Stimulated activated CD4-positive, alpha-beta T cell treated with anti-CD3 and anti-CD28 coated beads, Interleukin-1b, Interleukin-23, amount 100 ng/mL, for 24 hours (primary cell): ENCODE measurements at places on chromosomes 11 and 22.

GRCh38 chr11:20159466-20160381 lies 551 bp downstream of the DBX1 start:
- DNase-seq = no peak

DNA sequence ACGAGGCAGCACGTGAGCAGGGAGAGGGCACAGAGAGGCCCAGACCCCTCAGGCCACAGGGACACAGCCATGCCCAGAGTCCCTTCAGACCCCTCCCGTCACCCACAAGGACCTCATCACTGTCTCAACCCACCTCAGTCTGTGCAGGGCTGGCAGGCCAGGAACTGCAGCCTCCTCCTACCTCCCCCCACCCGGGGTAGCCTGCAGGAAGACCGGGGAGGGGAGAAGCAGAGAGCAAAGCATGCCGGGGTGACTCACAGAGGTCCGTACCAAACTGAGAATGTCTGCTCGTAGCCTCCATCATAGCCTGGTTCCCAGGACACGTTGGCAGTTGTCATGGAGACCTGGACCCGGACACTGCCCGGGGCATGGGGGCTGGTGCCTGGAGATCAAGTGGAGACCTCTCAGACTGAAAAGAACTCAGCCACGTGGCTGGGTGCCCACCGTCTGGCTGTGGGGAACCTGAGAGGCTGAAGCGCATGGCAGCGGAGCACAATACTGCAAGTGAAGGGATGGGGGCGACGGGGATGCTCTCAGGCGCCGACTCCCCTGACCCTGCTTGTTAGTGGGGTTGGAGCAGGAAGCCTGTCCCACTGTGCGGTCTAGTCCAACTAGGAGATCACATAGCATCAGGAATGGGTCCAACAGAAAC lies 27.2 kb downstream of the IGSF9B start:
- DNase-seq = no peak

- no peak for DNase-seq
These were observed 55.9 kb upstream of the PHF21B start for GRCh38 chr22:45065726-45066125.

DNA sequence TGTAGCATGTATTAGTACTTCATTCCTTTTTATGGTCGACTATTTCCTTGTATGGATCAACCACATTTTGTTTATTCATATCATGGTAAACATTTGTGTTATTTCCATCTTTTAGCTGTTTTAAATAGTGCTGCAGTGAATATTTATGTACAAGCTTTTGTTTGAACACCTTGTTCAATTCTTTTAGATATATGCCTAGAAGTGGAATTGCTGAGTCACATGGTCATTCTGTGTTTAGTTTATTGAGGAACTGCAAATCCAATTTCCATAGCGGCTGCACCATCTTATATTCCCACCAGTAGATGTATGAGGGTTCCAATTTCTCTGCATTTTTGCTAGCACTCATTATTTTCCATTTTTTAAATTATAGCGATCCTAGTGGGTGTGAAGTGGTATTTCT lies 61.5 kb upstream of the GRK2 start:
- no peak for DNase-seq

DNA sequence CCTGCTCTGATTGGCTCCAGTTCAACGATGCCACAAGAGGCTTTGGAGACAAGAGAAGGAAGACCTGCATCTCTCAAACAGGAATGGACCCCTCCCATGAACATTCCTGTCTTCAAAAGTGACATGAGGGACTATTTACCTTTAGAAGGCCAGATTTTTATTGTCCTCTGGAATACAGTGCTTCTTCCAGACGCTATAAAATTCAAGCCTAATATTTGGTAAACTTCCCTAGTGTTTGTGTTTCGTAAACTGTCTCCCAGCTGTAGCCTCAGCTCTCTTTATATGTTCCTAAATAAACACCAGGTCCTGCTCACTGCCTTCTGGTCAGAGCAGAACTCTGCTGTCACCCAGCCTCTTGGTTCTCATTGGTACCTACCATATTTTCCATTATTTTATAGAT lies 157.8 kb downstream of the CCDC34 start:
- DNase-seq = no peak

- DNase-seq = no peak
These were observed 127.9 kb upstream of the CSNK2A3 start for GRCh38 chr11:11480971-11481370.

DNA sequence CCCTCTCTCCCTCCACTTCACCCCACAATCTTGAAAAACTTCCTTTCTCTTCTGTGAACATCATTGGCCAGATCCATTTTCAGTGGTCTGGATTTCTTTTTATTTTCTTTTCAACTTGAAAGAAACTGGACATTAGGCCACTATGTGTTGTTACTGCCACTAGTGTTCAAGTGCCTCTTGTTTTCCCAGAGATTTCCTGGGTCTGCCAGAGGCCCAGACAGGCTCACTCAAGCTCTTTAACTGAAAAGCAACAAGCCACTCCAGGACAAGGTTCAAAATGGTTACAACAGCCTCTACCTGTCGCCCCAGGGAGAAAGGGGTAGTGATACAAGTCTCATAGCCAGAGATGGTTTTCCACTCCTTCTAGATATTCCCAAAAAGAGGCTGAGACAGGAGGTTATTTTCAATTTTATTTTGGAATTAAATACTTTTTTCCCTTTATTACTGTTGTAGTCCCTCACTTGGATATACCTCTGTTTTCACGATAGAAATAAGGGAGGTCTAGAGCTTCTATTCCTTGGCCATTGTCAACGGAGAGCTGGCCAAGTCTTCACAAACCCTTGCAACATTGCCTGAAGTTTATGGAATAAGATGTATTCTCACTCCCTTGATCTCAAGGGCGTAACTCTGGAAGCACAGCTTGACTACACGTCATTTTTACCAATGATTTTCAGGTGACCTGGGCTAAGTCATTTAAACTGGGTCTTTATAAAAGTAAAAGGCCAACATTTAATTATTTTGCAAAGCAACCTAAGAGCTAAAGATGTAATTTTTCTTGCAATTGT lies 92.3 kb downstream of the CD44 start:
- no peak for DNase-seq

GRCh38 chr11:126809514-126810289 lies 190.9 kb downstream of the KIRREL3 start:
- DNase-seq = no peak

DNA sequence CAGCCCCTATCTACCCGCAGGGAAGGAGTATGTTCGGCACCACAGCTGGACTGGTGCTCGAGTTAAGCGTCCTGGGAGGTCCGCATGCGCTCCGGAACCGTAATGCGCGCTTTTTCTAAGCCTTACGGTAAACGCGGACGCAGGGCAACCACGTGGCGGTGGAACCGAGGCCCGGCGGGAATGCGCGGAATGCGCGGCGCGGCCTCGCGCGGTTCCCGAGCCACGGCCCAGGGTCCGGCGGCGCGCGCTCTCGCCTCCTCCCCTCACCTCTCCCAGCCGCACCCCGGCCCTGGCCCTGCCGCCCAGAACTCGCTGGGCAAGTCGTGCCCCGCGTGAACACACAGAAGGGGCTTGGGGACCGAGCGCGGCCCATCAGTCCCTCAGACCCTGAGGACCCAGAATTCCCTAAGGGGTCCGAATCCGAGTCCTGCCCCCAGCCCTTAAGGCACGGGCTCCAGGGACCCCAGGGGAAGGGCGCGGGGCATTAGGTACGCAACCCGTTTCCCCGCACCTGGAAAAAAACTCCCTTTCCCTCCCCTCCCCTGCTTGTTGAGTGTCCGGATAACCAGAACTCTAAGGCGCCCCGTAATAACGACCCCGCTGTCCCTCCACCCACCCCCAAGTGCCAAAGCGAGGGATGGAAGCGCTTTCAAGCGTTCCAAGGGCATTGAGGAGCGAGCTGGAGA lies 4.3 kb upstream of the CCND1 start:
- DNase-seq = no peak

GRCh38 chr11:61152816-61153592 lies 8.2 kb downstream of the VPS37C start:
- no peak for DNase-seq

DNA sequence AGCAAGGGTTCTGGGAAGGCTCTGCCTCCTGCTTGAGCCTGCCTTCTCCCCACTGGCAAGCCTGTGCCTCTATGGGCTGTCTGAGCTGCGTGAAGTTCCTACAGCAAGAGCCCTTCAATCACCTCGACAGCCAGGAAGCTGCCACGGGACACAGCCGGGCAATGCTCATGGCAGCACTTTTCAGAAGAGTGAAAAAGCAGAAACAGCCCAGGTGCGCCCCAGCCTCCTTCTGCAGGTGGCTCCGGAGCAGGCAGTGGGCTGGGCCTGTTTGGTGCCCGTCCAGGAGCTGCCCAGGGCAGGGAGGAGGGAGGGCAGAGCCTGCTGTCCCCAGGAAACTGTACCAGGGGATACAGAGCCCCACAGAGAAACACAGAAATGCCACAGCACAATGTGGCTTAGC lies 24.6 kb upstream of the COMT start:
- DNase-seq = no peak

- DNase-seq = no peak
These were observed 2.9 kb downstream of the C11orf87 start for GRCh38 chr11:109424901-109425300.

DNA sequence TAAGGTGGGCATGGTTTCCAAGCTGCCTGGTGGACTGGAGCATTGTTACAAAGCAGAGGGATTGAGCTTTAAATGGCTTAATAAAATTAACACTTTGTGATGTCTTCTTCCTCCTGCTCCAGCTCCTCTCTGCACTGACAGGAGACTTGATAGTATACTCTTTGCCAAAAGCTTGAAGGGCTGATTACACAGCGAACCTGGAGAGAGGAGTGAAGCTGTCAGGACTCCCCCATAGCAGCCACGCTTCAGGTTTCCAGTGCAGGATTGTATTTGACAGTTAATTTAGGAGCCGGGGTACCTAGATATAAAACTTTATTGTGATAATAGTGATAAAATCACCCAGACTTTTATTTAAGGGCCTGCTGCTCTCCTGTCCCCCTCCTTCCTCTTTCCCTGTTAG lies 50.0 kb downstream of the TRIM44 start:
- no peak for DNase-seq

GRCh38 chr22:42978453-42979103 lies 36.4 kb downstream of the PACSIN2 start:
- DNase-seq = no peak

DNA sequence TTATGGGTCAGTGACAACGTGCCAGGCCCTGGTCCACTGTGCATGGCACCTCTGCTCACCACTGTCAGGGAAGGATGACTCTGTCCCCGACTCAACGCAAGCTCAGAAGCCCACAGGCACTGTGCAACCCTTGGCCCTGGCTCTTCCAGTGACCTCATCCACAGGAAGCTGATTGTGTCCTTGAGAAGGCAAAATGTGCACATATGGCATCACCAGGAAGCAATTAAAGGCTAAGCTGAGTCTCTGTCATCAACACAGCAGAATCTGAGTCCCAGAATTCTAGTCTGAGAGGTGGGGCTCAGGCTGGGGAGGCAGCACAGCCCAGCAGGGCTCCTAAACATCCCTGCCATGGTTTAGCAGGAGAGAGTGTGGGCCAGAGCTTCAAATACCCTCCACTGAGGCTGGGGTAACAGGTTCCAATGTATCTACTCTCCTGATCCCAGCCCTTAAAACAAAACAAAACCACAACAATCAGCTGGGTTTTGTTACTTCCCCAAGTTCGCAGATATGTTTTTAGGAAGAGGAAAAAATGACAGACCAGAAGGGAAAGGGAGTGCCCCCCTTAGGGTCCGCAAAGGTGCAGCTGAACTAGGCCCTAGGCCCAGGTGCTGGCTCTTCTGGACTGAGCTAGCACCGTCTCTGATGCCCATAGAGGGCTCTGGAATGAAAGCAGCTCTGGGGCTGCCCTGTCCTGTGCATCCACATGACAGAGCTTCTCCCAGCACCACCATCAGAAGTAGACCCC lies 33.5 kb upstream of the GNAZ start:
- DNase-seq = no peak

DNA sequence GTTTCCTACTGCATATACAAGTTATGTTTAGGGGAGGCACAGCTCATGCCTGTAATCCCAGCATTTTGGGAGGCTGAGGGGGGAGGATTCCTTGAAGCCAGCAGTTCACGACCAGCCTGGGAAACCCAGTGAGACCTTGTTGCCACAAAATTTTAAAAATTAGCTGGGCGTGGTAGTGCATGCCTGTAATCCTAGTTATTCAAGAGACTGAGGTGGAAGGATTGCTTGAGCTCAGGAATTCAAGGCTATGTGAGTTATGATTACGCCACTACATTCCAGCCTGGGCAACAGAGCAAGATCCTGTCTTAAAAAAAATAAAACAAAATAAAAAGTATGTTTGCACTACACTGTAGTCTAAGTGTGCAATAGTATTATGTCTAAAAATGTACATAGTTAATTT lies 108.8 kb upstream of the TEAD1 start:
- no peak for DNase-seq

- DNase-seq = no peak
These were observed 123.3 kb upstream of the CCDC90B start for GRCh38 chr11:83409476-83409875.
